Stimulated activated CD8-positive, alpha-beta memory T cell treated with anti-CD3 and anti-CD28 coated beads, Interleukin-15, amount 100 ng/mL, for 4 hours (primary cell): ENCODE measurements at places on chromosomes 5 and 9.
A peak's percentile ranks its signal among the peaks of the same experiment; 100 is the strongest.

- DNase-seq, result no peak
Observed at GRCh38 chr5:180021900-180022299, 49.7 kb downstream of the RNF130 start.

- DNase-seq, result no peak
Observed at GRCh38 chr5:1930501-1930879, 47.8 kb upstream of the IRX4 start.

DNA sequence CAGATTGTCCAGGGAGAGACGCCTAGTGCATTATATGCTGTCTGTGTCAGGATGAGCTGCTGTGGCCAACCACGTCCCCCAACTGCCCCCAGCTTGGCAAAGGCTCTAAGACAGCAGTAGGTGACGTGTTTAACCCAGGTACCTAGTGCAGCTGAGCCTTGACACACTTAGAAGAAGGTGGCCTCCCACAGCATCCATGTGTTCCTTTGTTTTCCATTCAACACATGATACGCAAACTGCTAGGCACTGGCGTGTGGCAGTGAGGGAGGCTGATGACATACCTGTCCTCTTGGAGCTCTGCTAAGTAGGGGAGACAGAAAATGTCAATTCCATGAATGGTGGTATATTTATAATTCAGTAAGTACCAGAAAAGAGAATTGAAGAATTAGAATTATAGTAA lies 291.7 kb downstream of the NR3C1 start:
- no peak for DNase-seq

DNA sequence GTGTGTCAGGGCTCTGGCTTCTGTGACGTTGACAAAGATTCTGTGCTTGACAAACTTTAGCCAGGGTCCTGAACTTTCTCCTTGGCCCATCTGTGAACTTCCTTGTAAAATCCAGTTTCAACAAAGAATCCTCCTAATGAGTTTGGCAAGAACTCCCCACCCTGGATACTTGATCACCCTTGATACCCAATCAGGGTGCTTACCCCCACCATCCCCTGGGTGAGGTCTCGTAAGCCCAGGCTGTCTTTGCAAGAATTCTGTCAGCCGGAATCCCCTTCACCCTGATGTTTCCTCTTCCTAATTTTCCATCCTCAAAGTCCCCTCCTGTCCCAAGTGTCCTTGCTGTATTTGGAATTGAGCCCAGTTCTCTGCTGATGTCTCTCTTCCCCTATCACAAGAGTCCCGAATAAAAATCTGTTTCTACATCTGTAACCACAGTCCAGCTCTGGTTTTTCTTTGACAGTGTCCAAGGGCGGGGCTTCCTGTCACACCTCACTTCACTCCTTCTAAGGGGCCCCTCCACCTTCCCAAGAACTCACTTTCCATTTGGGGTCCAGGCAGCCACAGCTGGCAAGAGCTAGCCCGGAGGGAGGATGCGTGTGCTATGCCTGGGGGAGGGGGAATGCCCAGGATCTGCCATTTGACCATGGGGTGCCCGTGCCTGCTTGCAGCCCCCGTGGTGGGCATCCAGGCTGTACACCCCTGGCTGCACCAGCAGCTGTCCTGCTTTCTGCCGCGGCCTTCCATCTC lies 2.7 kb upstream of the CARD19 start:
- DNase-seq, result no peak

- DNase-seq, result no peak
Observed at GRCh38 chr9:129553277-129553676, 67.6 kb downstream of the C9orf50 start.

DNA sequence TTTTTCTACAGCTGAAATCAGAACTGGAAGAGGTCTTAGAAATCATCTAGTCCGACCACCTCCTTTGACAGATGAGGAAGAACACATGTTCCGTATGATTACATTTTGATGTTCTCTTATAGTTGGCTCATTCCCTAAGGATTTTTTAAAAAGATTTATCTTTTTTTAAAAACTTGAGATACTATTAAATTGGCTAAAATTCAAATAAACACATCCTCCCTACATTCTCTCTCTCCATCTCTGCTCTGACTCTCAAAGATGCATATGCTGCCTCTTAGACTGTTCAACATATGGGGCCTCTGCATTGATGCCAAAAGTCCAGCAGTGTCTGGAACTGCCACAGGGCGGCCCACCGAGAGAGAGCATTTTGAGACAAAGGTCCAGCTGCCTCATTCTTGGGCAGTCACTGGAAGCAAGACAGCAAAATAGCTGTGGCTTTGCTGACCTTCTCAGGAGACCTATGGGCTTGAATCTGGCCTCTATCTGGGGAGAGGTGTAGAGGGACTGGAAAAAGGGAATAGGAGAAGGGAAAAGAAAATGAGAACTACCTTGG lies 12.8 kb upstream of the TSSK1B start:
- DNase-seq, result no peak

- DNase-seq, result no peak
Observed at GRCh38 chr9:126860757-126861466, 473 bp downstream of the ZBTB34 start.

GRCh38 chr5:157651623-157652376 lies 438 bp downstream of the SOX30 start:
- DNase-seq, result peak; percentile 61

DNA sequence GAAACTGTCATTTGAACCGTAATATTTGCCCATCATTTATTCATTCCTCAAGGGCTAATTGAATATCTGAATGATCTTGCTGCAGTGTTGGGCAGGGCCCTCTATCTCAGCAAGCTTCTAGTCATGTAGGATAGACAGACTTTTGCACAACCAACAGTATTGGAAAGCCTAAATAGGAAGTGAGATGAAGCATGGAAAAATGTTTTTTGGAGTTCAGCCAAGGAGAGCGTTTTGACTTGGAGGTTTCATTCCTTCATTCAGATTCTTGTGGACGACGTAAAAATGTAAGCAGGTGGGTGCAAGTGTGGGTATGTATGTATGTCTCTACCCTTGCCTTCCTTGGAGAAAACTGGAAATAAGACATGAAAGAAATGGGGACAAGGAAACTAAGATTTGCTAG lies 15.5 kb downstream of the DAPK1 start:
- DNase-seq, result no peak

- DNase-seq, result no peak
Observed at GRCh38 chr9:94949370-94949769, 222.9 kb downstream of the AOPEP start.
